ENCODE measurements at places on chromosomes 2 and 18.

DNA sequence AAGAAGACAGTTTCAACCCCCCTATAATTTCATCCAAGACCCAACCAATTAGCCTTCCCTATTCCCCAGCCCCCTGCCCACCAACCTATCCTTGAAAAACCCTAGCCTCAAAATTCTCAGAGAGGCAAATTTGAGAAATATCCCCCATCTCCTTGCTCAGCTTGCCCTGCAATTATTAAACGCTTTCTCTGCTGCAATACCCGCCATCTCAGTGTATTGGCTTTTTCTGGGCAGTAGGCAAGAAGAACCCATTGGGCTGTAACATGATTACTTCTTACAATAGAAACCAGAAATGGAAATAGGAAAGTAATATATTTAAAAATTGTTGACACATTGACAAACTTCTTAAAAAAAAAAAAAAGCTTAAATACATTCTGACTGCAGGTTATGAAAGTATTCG lies 140.6 kb upstream of the CCDC150 start:
- no peak for DNase-seq

GRCh38 chr2:188196343-188197008 lies 95.2 kb upstream of the GULP1 start:
- DNase-seq: no peak

- peak; percentile 12 for DNase-seq
These were observed 40.5 kb upstream of the REL start for GRCh38 chr2:60840880-60841279.

GRCh38 chr2:188050726-188051125 lies 240.9 kb upstream of the GULP1 start:
- no peak for DNase-seq

DNA sequence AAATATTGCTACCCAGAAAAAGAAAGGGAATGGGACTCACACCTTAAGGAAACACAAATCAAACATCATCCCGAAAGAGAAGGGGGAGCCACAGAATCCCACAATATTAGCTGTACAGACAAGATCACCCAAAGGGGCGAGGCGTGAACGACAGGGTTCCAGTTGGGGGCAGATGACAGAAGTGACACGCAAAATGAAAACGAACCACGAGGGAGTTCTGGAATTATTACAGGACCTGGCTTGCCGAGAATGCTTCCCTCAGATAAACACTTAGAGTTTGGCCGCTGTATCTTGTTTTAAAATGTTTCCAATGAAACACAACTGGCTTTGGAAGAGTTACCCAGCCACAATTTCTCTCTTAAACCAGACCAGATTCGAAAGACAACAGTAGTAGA lies 60.4 kb downstream of the C2orf76 start:
- DNase-seq: no peak

DNA sequence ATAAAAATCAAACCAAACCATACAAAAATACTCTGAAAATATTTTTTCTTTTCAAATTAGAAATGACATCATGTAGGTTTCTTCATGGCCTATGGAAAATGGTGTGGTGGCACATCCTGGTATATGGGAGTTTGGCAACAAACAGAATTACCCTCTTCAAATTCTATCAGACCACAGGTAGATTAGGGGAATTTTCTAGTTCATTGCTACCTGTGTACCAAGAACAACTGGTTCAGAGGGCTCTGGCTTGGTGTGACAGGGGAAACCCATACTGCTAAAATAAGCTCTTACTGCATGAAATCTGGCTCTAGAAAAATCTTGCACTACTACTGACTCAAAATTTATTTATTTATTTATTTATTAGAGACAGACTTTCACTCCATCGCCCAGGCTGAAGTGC lies 63.4 kb upstream of the PELI1 start:
- DNase-seq: no peak

GRCh38 chr2:156704617-156705016 lies 268.4 kb downstream of the GPD2 start:
- DNase-seq: no peak

- no peak for DNase-seq
These were observed 35.8 kb downstream of the RBKS start for GRCh38 chr2:27854229-27854862.

DNA sequence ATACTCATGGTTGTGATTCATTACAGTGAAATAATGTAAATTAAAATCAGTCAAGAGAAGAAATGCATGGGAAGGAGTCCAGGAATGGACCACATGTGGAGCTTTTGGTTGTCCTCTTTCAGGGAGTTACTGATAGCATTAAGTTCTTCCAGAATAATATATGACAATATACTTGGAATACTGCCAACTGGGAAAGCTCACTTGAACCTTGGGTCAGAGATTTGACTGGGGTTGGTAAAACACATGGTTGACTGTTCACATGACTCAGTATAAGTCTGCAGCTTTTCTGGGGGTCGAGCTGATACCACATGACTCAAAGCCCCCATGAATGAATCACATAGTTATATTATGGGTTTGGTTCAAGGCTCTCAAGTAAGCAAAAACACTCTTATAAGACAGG lies 1109.0 kb upstream of the CHAC2 start:
- no peak for DNase-seq
